ENCODE measurements at places on chromosomes 2 and 18.

DNA sequence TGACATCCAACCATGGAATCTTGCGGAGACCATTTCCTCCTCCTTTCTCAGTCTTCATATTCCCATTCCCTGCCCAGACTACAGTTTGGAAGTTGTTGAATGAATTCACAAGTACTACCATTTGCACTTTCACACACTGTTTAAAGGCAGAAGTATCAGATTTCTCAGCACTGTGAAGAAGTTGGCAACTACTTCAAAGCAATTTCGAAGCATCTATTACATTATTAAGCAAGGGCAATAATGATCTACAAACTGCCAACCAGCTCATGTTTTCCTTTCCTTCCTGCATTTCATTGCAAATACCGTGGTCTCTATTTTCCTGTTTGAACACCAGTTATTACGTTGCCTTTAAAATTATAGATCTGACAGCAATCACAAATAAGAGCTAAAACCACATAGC lies 105.5 kb downstream of the IRS1 start:
- no peak for DNase-seq

GRCh38 chr18:9986156-9986930 lies 72.5 kb downstream of the VAPA start:
- no peak for DNase-seq

GRCh38 chr18:48808476-48808875 lies 142.3 kb downstream of the SMAD7 start:
- DNase-seq = no peak

DNA sequence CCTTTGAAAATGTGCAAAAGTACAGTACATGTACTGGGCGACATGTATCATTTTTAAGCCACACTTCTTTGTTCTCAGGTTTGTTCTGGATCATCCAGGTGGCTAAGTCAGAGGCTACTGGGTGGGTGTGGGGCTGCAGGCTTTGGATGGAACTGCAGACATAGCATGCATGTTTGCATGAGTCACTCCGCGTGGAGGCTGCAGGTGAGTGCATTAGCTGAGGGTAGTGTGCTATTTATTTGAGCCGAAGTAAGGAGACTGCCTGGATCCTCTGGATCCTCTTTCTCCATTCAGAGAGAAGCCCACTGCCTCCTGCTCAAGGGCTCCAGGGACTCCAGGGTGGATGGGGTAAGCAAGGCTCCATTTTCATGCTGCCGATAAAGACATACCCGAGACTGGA lies 9.4 kb upstream of the NEURL3 start:
- no peak for DNase-seq

- DNase-seq = no peak
Observed at GRCh38 chr2:152577579-152577978, 139.7 kb downstream of the PRPF40A start.

DNA sequence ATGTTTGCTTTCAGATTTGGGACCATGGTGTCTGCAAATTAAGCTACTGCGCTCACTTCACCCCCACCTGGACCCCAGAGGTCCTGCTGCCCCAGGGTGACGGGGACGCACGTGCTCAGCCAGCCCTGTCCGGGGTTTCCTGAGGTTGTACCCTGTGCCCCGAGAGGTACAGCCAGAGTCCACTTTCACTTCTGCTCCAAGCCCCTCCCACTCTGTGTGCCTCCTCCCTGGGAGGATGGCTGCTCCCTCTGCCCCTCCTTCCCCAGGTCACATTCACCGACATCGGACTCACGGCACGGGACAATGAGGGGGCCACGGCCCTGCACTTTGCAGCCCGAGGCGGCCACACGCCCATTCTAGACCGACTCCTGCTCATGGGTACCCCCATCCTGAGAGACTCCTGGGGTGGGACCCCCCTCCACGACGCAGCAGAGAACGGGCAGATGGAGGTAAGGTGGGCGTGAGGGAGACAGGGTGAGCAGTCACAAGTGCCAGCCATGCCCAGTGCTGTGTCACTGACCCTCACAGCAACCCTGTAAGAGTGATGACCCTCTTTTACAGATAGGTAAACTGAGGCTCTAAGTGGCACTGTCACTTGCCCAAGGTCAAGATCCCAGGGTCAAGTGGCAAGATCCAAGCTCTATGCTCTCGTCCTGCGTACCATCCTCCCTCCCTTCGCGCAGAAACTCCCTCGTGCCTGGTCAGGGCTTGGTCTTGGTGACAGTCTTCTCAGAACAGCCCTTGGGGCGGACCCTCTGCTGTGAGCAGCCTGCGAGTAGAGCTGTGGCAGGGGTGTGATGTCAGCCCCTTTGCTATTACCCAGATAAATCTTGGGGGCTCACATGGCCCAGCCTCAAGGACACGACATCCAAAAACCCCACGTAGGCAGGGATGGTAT lies 7.6 kb downstream of the ESPNL start:
- no peak for DNase-seq

DNA sequence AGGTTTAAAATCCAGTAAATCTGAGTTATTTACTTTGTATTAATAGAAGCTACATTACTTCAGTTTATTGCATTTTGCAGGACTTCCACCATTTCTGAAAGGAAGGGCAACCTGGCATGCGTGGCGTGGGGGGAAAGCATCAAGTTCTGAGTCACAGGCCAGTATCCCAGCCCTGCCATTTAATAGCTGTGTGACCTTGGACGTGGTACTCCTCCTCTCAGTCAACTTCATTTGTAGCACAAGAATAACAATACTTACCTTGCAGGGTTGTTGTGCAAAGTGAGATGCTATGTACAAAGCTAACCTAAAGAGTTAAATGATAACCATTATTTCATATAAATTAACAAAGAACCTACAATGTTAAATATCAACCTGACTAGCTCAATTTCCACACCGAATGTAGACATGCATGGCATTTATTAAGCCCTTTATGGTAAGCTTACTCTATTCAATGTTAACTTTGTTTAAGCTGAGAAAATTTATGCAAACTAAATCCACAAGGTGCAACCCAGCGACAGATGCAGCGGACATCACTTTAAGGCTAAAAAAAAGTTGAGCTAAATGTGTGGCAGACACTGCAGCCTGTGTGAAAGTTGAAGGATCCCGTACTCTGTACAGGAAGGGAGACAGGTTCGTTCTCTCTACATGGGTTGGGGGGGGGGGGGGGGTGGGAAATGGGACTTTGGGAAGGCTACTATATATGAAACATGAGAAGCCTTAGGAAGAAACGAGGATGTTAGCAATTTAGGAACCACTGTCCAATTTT lies 17.2 kb upstream of the STPG4 start:
- DNase-seq = no peak

GRCh38 chr2:233442028-233442310 lies 87.7 kb downstream of the DGKD start:
- no peak for DNase-seq

DNA sequence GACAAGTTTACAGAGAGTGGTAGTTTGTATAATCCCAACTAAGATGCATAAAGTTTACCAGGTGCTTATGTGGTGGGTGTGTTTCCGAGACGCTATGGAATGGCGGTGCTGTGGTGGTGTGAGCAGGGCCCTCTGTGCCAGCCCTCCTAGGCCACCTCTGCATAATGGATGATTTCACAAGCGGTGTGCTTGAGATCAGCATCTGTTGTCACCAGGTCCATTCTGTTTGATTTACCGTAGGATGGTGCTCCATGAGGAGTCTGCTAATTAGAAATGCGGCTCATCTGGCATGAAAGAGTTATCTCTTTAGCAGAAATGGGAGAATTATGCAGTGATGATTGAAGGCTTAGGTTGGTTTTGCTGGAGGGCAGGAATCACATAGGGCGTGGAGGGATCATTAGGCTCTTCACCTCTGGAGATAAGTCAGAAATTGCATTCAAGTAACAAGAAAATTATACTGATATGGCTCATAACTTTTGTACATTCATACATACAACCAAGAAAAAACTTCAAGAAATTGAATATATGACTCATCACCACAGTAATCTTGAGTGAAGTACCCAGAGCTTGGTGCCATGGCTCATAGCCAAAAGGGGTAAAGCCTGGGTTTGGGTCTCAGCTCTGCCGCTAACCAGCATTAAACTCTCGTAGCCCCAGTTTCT lies 41.4 kb downstream of the CRIM1 start:
- DNase-seq = no peak

- no peak for DNase-seq
Observed at GRCh38 chr2:215590010-215590745, 154.3 kb upstream of the FN1 start.

- no peak for DNase-seq
Observed at GRCh38 chr18:80136679-80137078, 27.6 kb downstream of the ADNP2 start.

GRCh38 chr2:46837704-46838103 lies 77.9 kb downstream of the MCFD2 start:
- DNase-seq = no peak

DNA sequence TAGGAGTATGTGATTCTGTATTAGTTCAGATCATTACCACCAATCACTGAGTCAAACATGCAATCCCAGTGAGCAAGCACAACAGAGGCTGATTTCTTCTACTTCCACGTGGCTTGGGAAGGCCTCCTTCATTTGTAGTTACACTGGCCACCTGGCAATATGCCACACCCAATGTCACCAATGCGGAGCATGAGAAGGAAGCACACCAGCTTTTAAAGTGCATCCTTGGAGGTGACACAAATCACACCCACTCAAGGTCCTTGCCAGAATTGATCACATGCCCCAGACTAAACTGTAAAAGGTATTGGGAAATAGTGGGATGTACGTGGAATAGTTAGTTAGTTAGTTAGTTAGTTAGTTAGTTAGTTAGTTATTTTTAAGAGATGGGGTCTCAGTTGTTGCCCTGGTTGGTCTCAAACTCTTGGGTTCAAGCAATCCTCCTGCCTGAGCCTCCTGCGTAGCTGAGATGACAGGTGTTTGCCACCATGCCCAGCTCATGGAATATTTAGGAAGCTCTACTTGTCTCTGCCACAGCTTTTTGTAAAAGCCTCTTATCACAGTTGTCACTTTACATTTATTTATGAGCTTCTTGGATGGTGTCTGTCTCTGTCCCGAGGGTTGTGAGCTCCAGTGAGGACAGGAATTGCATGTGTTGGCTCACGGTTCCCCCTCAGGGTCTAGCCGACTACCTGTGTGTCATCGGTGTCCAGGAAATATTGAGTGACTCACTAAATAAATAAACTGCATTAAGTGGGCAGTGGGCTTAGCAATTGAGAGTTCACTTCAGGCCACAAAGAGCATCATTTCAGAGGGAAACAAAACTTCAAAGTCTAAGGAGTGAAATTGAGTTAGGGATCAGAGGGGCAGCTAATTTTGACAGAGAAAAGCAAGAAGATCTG lies 28.1 kb upstream of the CAB39 start:
- DNase-seq = no peak

All from GM13977 (cell line).